Inflammatory macrophage treated with lipopolysaccharide for 1 hour (primary cell): ENCODE measurements at places on chromosomes 13 and 19.

GRCh38 chr13:112688560-112689302 is 1.1 kb upstream of the ATP11A start:
- peak; percentile 82 for DNase-seq

GRCh38 chr19:37309834-37310575 is 60.9 kb upstream of the ZNF527 start:
- DNase-seq: no peak

DNA sequence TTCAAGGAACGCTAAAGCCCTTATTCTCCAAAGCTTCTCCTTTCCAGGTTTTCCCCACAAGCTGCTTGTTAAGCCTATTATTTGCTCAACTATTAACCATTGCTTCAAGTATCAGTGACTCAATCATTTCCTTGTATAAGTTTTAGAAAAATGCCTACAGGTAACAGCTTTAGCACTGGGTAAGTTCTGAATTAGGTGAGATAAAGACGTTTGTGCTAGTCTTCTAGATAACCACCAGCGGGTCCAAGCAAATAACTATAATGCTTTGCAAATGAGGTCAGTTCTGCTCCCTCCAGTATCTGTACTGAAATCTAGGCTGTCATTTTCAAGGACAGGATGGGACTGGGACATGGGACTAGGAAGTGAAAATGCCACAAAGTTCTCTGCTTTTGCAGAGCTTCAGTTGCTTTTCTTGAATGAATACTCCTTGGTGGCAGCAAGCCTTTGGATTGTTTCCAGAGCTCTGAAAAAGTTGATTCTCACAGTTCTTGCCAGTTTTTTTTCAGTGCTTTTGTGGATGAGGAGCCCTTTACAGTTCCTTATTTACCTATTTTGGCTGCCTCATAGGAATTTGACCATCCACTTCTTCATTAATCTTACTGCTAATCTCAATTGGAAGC is 1487.7 kb downstream of the EFNB2 start:
- DNase-seq: no peak

- no peak for DNase-seq
These were observed 37.6 kb upstream of the MAB21L1 start for GRCh38 chr13:35514061-35514477.

DNA sequence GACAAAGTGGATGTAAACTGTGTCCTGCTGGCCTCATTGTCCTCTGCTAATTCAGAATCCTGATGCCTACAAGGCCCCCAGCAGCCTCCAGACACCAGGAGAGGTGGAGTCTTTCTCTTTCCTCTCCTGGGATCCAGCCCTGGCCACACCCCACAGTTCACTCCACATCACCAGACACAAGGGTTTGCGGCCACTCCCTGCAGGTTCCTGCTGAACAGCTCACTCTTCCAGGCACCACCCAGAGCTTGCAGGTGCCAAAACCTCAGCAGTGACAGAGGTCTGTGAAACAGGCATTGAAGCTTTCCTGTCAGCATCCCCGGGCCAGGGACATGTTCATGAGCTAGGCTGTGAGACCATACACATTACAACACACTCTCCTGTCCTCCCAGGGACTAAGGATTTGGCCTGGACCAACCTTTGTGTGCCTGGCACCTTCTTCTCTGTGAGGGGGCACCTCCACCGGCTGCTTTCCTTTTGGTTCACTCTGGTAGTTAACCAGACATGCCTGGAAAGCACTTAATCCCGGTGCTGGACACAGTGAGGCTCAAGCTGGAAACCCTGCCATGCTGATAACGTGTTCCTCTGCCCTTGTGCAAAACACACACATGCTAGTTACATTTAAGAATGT is 11.1 kb upstream of the ATP12A start:
- DNase-seq: no peak

DNA sequence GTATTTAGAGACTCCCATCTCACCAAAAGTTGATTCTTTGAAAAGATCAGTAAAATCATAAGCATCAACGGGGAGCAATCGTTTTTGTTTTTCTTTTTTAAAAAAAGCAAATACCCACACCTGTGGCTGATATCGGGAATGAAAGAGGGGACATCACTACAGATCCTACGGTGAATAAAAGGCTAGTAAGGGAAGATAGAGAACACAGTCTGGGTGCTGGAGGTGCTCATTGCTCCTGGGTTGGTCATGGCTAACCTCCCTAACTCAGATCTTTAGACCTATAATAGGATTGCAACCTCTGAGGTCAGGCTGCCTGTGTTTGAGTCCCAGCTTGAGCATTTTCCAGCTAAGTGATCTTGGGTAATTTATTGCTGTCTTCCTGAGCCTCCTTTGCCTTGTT is 1.1 kb downstream of the EHD2 start:
- no peak for DNase-seq

DNA sequence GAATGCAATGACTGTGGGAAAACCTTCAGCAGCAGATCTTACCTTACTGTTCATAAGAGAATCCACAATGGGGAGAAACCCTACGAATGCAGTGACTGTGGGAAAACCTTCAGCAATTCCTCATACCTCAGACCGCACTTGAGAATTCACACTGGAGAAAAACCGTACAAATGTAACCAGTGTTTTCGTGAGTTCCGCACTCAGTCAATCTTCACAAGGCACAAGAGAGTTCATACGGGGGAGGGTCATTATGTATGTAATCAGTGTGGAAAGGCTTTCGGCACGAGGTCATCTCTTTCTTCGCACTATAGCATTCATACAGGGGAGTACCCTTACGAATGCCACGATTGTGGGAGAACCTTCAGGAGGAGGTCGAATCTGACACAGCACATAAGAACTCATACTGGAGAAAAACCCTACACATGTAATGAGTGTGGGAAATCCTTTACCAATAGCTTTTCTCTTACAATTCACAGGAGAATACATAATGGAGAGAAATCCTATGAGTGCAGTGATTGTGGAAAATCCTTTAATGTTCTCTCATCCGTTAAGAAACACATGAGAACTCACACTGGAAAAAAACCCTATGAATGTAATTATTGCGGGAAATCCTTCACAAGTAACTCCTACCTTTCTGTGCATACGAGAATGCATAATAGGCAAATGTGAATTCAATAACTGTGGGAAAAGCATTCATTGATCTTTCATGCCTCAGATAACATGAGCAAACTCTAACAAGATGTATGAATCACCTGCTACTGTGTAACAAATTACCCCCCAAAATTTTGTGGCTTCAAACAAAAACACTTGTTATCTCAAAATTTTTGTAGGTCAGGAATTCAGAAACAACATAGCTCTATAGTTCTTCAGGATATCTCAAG is 13.8 kb downstream of the ZNF557 start:
- DNase-seq: no peak

GRCh38 chr13:77583581-77583980 is 48.1 kb downstream of the SCEL start:
- no peak for DNase-seq

- DNase-seq: no peak
These were observed 2724.7 kb downstream of the PCDH9 start for GRCh38 chr13:64505336-64505910.

DNA sequence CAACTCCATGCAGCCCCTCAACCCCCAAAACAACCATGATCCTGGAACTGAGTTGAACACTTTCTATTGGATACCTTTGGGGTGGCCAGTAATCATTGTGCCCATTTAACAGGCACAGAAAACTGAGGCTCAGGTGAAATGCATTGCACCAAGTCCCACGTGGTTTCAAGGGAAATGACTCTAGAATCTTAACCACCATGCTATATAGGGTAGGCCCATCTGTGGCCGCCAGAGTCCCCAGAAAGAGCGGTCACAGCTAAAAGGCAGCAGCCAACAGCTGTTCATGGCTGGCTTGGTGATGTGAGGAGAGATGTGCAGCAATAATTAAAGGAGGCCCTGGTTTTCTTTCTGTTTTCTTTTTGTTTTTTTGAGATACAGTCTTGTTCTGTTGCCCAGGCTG is 2.6 kb downstream of the CNN1 start:
- DNase-seq: no peak

DNA sequence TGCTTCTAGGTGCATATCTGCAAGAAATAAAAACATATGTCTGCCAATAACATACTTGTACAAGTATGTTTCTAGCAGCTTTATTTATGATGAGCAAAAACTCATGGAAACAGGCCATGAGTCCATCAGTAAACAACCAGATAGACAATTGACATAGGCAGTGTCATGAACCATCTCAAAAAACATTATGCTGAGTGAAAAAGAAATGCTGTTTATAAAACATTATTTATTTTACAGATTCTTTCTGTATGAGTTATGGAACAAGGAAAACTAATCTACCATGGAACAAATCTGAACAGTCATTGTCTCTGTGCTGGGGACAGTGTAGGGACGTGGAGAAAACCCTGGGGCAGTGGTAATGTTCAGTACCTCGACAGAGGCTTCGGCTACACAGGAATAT is 283.9 kb downstream of the UQCRFS1 start:
- DNase-seq: no peak

DNA sequence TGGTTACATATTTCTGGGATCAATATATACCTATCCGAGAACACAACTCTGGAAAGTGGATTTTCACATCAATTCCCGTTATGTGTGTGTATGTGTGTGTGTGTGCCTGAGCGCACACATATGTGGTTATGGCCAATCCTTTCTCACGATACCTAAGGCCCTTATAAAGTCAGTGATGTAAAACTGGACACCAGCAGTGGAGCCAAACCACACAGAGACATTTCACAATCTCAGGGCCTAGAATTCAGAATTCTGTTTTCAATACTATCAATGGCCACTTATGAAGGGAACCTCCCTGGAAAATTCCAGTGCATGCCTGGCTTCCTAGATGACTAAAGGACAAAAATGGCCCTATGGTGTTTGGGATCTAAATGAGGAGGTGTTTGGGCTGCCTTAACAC is 187.3 kb upstream of the UBL3 start:
- DNase-seq: no peak

GRCh38 chr19:54390942-54391577 is 24.2 kb upstream of the TTYH1 start:
- peak; percentile 50 for DNase-seq

GRCh38 chr13:50104493-50104892 is 89.2 kb downstream of the KCNRG start:
- DNase-seq: no peak

- no peak for DNase-seq
These were observed 872 bp downstream of the FARSA start for GRCh38 chr19:12932392-12933286.

GRCh38 chr13:79228972-79229371 is 177.1 kb downstream of the RBM26 start:
- no peak for DNase-seq

GRCh38 chr13:40409278-40409677 is 257.2 kb downstream of the FOXO1 start:
- DNase-seq: no peak

- peak; percentile 32 for DNase-seq
These were observed 11.0 kb downstream of the TSHZ3 start for GRCh38 chr19:31338069-31338776.
